CD4-positive, alpha-beta T cell treated with Interleukin-4 for 1 hour (primary cell): ENCODE measurements at places on chromosomes 5 and 9.

- DNase-seq, result no peak
These were observed 177.9 kb upstream of the KLF4 start for GRCh38 chr9:107667231-107668070.

GRCh38 chr9:128995791-128996190 lies 32.3 kb downstream of the SH3GLB2 start:
- DNase-seq, result no peak

DNA sequence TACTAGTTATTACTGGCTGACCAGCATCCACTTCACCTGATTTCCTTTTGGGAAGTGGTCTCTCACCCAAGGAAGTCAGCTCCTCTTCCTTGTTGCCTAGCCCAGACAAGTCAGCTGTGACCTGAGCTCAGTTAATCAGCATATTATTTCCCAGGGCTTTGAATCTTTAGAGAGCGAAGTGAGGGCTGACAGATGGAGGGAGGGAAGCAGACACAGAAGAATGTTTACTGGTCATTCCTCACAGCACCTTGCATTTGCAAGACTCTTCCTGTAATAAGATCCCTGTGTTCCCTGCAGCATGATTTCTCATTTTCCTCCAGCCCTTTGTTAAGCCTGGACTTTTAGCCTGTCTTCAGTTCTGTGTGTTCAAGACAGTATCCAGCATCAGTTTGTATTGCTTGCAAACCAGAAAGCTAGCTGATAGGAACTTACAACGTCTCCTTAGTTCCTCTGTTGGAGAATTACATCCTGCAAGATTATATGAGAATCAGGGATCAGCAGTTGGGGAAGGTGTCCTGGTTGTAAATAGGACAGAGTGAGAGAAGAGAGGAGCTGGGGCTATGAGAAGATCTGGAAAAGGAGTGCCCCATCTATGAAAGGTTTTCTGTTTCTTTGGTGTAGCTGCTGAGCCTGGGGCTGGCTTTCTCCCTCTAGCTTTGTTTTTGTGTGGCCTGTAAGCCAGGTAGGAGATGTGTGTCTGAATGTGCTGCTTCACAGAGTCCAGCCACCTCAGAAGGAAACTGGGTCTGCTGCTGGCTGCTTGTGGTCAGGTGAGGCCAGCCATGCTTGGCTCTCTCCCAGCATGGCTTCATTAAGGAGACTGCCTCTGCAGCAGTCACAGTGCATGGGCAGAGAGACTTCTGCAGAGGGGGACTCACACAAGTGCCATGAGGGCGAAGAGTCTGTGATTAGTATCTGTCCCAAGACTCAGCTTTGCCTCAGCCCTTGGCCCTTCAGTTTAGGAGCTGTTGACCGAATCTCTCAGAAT lies 50.3 kb downstream of the MAN2A1 start:
- no peak for DNase-seq

GRCh38 chr5:169344629-169345028 lies 43.7 kb upstream of the SLIT3 start:
- no peak for DNase-seq

- no peak for DNase-seq
These were observed 88.4 kb downstream of the ISL1 start for GRCh38 chr5:51471630-51472029.

DNA sequence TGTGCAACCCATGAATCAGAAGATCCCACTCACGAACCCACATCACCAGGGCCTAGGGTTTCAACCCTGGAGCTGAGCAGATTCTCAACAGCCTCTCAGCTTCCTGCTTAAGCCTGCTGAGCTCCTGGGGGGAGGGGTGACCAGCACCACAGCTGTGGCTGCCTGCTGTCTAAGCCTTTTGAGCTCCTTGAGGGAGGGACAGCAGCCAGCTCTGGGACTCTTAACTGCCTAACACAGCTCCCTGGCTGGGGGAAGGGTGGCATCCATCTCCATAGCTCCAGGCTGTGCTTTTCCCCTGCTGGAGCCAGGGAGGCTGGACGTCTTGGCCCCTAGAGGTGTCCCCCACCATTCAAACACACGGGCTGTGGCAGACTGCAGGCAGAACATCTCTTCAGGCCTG lies 250.3 kb downstream of the DMAC1 start:
- DNase-seq, result no peak

GRCh38 chr5:74627646-74628279 lies 12.8 kb downstream of the ENC1 start:
- DNase-seq, result no peak

GRCh38 chr5:166281433-166281832 lies 2010.0 kb upstream of the WWC1 start:
- DNase-seq, result no peak

DNA sequence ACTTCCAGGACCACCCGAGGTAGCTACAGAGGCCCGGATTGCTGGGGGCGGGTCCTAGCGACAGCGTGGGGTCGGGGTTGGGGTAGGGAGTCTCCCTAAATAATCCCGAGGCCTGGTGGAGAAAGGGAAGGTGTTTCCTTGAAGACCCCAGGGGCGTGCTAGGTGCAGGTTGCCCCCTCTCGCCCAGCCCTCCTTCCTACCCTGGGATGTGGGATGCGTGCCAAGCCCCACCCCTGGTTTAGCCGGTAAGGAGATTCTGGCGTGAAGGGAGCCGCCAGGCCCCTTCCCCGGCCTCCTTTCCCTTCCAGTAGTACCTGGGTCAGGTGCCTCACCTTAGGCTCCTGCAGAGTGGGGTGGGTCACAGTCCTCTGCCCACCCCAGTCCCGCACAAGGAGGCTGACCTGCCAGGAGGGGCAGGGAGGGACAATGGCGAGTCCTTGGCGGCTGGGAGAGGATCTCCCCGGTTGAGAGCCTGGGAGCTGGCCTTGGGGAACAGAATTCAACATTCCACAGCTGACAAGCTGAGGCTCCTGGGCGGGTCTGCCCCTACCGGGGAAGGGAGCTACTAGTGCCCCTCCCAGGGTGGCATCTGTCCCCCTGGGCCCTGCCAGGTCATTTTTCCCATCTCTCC lies 674 bp downstream of the TSPAN17 start:
- no peak for DNase-seq

DNA sequence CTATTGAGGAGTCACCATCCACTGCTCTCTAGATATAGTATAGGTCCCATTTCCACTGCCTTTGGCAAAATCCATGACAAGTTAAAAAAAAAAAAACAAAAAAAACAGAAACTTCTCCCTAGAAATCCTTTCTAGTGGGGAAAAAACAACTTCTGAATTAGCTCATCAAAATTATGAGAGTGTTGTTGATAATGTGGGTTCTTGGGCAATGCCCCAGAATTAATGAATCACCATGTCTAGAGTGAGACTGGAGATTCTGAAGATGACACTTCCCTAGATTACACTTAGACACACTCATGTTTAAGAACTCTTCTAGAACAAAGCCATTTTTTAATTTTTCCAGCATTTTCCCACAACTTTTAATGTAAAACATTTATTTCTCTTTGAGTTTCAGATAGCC lies 728.0 kb upstream of the C9orf72 start:
- DNase-seq, result no peak
